T-helper 17 cell (primary cell): ENCODE measurements at places on chromosomes 4 and X.

DNA sequence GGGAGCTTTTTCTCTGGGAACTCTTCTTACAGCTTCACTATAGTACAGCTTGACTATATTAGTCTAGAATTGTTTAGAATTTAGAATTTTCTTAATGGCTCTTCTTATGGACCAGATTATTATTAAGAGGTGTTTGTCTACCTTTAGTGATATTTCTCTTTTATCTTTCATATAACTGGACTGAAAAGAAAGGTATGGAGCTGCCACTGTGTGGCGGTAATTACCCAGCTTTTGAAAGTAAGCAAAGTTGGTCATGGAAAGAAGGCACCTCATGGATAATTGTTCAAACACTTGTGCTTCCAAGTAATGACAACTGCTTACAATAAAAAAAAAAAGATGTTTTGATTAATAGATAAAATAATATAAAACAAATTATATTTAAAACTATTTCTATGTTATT, 1112.5 kb downstream of the TECRL start:
- H3K27me3 ChIP-seq = no peaks in the 10 kb centered on the region
- H3K4me3 ChIP-seq = no peak overlapping the region
- DNase-seq = no peak
- no peaks in the 10 kb centered on the region for H3K36me3 ChIP-seq
- no peak overlapping the region for H3K27ac ChIP-seq
- no peaks in the 10 kb centered on the region for H3K4me1 ChIP-seq

GRCh38 chrX:55908661-55909212, 191.2 kb downstream of the RRAGB start:
- H3K4me1 ChIP-seq = peaks cover 13% of the 10 kb centered on the region
- H3K27me3 ChIP-seq = no peaks in the 10 kb centered on the region
- peak overlapping the region; percentile 94 for H3K4me3 ChIP-seq
- no peak for DNase-seq
- H3K27ac ChIP-seq = peak overlapping the region; percentile 93

DNA sequence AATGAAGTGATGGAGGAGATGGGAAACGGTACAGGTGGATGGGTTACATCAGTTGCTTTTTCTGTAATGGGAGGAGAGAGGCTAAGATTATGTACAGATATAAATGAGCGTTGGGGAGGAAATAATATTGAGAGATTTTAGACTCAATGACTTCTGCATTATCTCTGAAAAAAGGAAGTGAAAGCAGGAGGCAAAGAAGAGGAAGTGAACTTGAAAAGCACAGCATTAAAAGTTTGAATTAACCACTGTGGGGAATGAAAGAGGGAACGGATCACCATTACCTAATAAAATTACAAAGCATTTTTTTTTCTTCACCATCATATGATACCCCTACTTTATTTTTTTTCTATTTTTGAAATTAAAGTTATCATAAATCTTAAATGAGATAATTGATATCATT, 1025.5 kb downstream of the RPA4 start:
- H3K4me3 ChIP-seq = no peak overlapping the region
- H3K27ac ChIP-seq = no peak overlapping the region
- DNase-seq = no peak

DNA sequence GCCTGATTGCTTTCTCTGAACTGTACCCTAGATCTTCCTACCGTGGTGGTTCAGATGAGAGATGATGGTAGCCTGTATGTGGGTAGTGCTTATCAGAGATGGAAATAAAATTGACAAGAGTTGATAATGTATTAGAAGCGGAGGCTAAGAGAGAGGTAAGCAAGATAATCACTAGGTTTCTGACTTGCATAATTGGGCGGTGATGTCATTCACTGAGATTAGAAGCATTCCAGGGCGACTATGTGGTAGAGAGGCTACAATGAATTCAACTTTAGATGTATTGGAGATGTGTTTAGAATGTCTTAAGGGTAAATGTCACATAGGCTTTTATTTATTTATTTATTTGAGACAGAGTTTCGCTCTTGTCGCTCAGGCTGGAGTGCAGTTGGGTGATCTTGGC, 415 bp upstream of the TENM3 start:
- H3K4me1 ChIP-seq = no peaks in the 10 kb centered on the region
- no peak overlapping the region for H3K27ac ChIP-seq
- no peaks in the 10 kb centered on the region for H3K27me3 ChIP-seq
- peaks cover 3% of the 10 kb centered on the region for H3K36me3 ChIP-seq
- DNase-seq = no peak

- no peak overlapping the region for H3K27ac ChIP-seq
- H3K36me3 ChIP-seq = peaks cover 3% of the 10 kb centered on the region
- H3K4me3 ChIP-seq = no peak overlapping the region
- no peak for DNase-seq
Observed at GRCh38 chr4:53055274-53055673, 193.2 kb downstream of the RASL11B start.

GRCh38 chr4:97670703-97671269, 472.5 kb downstream of the STPG2 start:
- H3K27ac ChIP-seq = no peak overlapping the region
- no peaks in the 10 kb centered on the region for H3K4me1 ChIP-seq
- H3K4me3 ChIP-seq = no peak overlapping the region
- DNase-seq = no peak
- no peaks in the 10 kb centered on the region for H3K27me3 ChIP-seq

GRCh38 chrX:34270434-34270833, 138.3 kb upstream of the FAM47A start:
- H3K36me3 ChIP-seq = no peaks in the 10 kb centered on the region
- no peak overlapping the region for H3K4me3 ChIP-seq
- H3K27me3 ChIP-seq = no peaks in the 10 kb centered on the region
- no peak for DNase-seq

- no peak overlapping the region for H3K27ac ChIP-seq
- DNase-seq = no peak
- H3K36me3 ChIP-seq = peaks cover 5% of the 10 kb centered on the region
- H3K4me3 ChIP-seq = no peak overlapping the region
- peaks cover 12% of the 10 kb centered on the region for H3K27me3 ChIP-seq
- H3K4me1 ChIP-seq = peaks cover 7% of the 10 kb centered on the region
Observed at GRCh38 chr4:48027653-48028052, 11.1 kb downstream of the NIPAL1 start.

GRCh38 chr4:3188118-3188517, 60.8 kb upstream of the MSANTD1 start:
- H3K4me3 ChIP-seq = no peak overlapping the region
- no peak for DNase-seq
- peaks cover 22% of the 10 kb centered on the region for H3K4me1 ChIP-seq
- no peak overlapping the region for H3K27ac ChIP-seq

GRCh38 chr4:168815379-168816345, 194.4 kb downstream of the CBR4 start:
- peaks cover 81% of the 10 kb centered on the region for H3K27me3 ChIP-seq
- DNase-seq = no peak
- no peaks in the 10 kb centered on the region for H3K36me3 ChIP-seq
- H3K27ac ChIP-seq = no peak overlapping the region
- no peak overlapping the region for H3K4me3 ChIP-seq
- H3K4me1 ChIP-seq = peaks cover 6% of the 10 kb centered on the region

GRCh38 chrX:43813319-43813718, 68.9 kb downstream of the MAOB start:
- no peaks in the 10 kb centered on the region for H3K36me3 ChIP-seq
- peaks cover 7% of the 10 kb centered on the region for H3K27me3 ChIP-seq
- no peak overlapping the region for H3K4me3 ChIP-seq
- no peak overlapping the region for H3K27ac ChIP-seq
- DNase-seq = no peak

DNA sequence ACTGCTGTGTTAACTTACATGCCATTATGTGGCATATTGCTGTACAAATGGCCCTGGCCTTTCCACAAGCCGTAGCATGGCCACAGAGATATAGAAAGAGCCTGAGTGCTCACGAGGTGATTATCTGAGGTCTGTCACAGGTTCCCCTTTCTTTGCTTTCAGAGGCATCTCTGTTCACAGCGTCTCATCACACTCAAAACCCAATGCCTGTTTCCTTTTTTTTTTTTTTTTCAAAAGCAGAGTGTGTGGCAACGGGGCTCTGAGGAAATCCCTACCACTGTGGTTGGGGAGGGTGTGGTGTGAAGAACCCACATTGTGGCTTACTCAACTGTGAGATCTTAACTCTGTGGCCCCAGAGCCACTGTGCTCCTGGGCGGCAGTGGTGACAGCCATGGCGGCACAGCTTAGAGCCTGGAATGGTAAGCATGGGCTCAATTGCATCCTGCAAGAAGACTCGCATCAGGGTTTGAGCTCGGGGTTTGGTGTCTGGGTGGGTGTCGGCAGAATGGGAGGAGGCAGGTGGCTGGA, 30.8 kb downstream of the RTL5 start:
- peak overlapping the region; percentile 93 for H3K4me3 ChIP-seq
- H3K4me1 ChIP-seq = peaks cover 34% of the 10 kb centered on the region
- H3K36me3 ChIP-seq = no peaks in the 10 kb centered on the region
- no peaks in the 10 kb centered on the region for H3K27me3 ChIP-seq
- peak; percentile 45 for DNase-seq

DNA sequence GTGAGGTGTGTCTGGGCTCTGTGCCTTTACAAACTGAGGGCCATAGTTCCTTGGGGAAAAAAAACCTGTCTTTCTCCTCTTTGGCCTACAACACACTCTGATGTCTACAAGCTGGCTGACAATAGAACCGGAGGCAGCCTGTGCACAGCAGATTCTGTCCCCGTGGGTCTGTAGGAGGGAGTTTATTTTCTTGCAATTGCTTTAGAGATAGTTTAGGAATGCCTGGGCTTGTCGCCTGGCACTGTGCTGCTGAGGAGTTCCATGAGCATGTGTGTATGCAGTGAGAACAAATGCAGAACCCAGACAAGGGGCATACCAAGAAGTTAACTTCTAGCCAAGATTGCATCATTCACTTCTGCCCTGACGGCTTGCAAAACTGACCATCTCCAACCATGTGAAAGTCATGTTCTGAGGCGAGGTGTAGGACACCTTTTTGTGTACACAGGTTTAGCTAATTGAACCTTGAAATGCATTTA, 54.1 kb downstream of the CCNI start:
- H3K27me3 ChIP-seq = no peaks in the 10 kb centered on the region
- no peak overlapping the region for H3K27ac ChIP-seq
- H3K36me3 ChIP-seq = peaks cover 15% of the 10 kb centered on the region
- peaks cover 16% of the 10 kb centered on the region for H3K4me1 ChIP-seq
- DNase-seq = no peak

GRCh38 chr4:14333616-14334015, 668.7 kb upstream of the CPEB2 start:
- no peak overlapping the region for H3K27ac ChIP-seq
- DNase-seq = no peak
- no peaks in the 10 kb centered on the region for H3K27me3 ChIP-seq

DNA sequence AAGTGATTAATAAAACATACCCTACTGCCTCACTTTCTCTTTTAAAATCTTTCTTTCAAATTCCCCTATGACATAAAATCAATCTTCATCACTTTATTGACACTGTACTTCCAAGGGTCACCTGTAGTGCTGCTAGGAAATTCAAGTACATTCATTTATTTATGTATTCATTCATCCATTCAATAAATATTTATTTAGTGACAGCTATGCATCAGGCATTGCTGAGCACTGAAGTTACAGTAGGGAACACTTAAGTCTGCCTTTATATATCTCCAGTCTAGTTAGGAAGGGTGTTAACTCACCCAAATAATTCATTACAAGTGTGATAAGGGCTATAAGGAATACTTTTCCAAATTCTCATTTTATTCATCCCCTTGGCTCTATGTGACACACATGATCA, 2.3 kb downstream of the SYTL5 start:
- H3K4me3 ChIP-seq = no peak overlapping the region
- no peak for DNase-seq
- no peaks in the 10 kb centered on the region for H3K27me3 ChIP-seq
- H3K36me3 ChIP-seq = no peaks in the 10 kb centered on the region
- no peak overlapping the region for H3K27ac ChIP-seq

DNA sequence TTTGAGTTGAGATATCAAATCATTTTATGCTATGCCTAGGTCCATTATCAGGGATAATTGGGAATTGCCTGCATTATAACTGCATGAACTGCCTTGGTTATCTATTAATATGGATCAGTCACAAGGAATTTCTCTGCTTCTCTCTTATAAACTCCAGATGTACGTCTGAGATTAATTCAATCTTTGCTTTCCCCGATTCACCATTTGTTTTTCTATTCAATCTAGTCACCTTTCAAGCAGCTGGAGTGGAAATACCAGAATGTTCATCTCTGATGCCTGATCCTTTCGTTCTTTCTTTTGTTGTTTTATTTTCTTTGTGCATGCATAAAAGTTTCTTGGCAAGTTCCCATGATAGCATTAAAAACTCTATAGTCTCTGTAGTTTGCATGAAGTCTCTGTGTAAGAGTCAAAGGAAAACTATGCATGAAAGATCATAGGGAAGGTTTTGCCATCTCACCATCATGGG, 22.6 kb downstream of the SYNPO2 start:
- H3K4me1 ChIP-seq = no peaks in the 10 kb centered on the region
- H3K27me3 ChIP-seq = peaks cover 41% of the 10 kb centered on the region
- no peak overlapping the region for H3K4me3 ChIP-seq
- no peak for DNase-seq
- H3K36me3 ChIP-seq = peaks cover 3% of the 10 kb centered on the region

- H3K27me3 ChIP-seq = no peaks in the 10 kb centered on the region
- no peak overlapping the region for H3K27ac ChIP-seq
- peaks cover 2% of the 10 kb centered on the region for H3K36me3 ChIP-seq
- no peak for DNase-seq
- H3K4me3 ChIP-seq = no peak overlapping the region
Observed at GRCh38 chrX:44162964-44163475, 180.5 kb downstream of the EFHC2 start.

DNA sequence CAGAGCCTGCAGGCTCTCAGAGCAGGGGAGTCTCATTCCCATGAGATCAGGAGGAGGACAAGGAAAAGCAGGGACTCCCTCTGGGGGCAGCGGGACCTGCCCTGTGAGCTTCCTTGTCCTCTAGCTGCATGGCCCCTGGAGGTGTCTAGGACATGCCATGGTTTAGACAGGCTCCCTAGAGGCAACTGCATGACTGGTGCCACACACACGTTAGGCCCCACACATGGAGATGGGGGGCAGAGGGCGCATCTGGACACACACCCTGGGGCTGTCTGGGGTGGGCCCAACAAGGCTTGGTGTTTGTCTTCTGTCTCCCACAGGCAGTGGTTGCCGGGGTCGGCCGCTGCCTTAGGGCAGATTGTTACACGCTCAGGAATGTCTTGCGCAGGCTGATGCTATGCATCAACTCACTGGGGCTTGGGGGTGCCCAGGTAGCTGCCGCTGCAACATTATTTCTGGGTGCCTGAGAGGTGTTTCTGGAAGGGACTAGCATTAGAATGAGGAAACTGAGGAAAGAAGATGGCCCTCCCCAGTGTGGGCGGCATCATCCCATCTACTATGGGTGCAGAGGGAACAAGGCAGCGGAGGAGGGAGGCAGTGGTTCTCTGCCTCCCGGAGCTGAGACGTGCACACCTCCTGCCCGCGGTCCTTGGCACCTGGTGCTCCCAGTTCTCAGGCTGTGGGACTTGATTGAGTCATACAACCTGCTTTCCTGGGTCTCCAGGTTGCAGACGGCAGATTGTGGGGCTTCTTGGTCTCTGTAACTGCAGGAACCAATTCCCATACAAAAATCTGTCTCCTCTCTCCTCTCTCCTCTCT, 32.1 kb upstream of the GPR78 start:
- H3K36me3 ChIP-seq = peaks cover 2% of the 10 kb centered on the region
- no peaks in the 10 kb centered on the region for H3K4me1 ChIP-seq
- no peak overlapping the region for H3K4me3 ChIP-seq
- no peaks in the 10 kb centered on the region for H3K27me3 ChIP-seq
- no peak for DNase-seq
- peak overlapping the region; percentile 49 for H3K27ac ChIP-seq
